Stimulated activated CD4-positive, alpha-beta T cell treated with anti-CD3 and anti-CD28 coated beads, TNF-alpha, amount 100 ng/mL, for 4 hours (primary cell): ENCODE measurements at places on chromosomes 6 and 20.

DNA sequence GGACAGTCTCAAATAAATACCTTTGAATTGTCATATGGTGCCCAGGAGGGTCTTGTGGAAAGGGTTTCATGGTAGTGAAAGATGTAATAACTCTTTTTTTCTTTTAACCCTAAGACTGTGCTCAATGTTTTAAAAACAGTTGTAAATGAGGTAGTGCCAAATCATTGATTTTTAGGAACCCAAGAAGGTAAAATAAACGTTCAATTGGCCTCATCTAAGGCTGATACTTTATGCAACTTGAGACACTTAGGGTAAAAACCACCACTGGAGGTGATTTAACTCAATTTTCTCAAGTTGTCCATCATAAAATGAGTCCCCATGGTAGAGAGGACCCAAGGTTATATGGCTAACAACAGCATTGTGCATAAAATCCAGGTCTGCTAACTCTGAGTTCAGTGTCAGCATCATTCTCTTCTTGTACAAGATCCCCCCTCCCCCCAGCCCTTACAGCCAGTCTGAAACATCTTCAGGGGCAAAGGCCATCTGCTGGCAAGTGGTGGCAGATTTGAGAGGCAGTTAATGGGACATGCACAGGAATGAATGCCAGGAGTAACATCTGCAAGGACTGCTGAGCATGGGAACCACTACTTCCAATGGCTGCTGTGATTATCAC, 244.4 kb downstream of the GMPR start:
- no peak for DNase-seq

GRCh38 chr6:36339146-36339545, 2.5 kb upstream of the BNIP5 start:
- no peak for DNase-seq

DNA sequence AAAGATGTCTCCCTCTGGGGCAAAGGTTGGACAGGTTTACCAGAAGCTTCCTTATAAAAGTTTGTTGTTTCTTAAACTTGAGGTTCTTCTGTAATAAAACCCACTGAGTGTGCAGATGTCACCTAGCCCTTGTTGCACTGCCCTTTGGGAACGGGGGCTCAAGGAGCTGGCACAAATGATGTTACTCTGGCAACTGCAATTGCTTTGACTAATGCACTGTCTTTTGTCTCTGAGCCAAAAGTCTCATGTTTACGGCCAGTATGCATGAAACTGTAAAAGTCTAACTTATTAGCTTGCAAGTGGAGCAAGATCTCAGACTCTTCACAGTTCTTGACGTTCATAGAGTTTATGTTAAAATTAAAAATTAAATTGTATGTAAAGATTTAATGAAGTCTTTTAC, 655.7 kb downstream of the EPHA7 start:
- no peak for DNase-seq

GRCh38 chr6:82260997-82261732, 13.6 kb upstream of the IBTK start:
- DNase-seq = no peak

- DNase-seq = no peak
These were observed 22.2 kb downstream of the BANF2 start for GRCh38 chr20:17721802-17722486.

- no peak for DNase-seq
These were observed 16.3 kb downstream of the SAMD3 start for GRCh38 chr6:130206479-130206878.

GRCh38 chr6:53544470-53545308, at the start of gene GCLC:
Gene GCLC (minus strand): TSS chr6:53545101. CDS start chr6:53544645, 456 bp downstream.
- peak; percentile 83 for DNase-seq
